ENCODE measurements at places on chromosomes 6 and 20. TPM values are rescaled to one million over a fixed set of nuclear protein-coding genes. Genes with fewer than 3 reads are reported as not detected.

The MAN1A1 gene
- 21.2 TPM for total RNA-seq

The FHL5 gene
- 0.92 TPM for total RNA-seq

The MROH8 gene
- 9.9 TPM for total RNA-seq

The EYS gene
- total RNA-seq, result 1.4 TPM

The GNAS-AS1 gene
- 1.2 TPM for total RNA-seq

The DEF6 gene
- total RNA-seq, result 2.1 TPM

Data from diencephalon (tissue), 1 donor.